Inflammatory macrophage (primary cell): ENCODE measurements at places on chromosomes 6 and 20.

GRCh38 chr6:154520280-154520679 lies 9.8 kb upstream of the CNKSR3 start:
- no peak for DNase-seq

DNA sequence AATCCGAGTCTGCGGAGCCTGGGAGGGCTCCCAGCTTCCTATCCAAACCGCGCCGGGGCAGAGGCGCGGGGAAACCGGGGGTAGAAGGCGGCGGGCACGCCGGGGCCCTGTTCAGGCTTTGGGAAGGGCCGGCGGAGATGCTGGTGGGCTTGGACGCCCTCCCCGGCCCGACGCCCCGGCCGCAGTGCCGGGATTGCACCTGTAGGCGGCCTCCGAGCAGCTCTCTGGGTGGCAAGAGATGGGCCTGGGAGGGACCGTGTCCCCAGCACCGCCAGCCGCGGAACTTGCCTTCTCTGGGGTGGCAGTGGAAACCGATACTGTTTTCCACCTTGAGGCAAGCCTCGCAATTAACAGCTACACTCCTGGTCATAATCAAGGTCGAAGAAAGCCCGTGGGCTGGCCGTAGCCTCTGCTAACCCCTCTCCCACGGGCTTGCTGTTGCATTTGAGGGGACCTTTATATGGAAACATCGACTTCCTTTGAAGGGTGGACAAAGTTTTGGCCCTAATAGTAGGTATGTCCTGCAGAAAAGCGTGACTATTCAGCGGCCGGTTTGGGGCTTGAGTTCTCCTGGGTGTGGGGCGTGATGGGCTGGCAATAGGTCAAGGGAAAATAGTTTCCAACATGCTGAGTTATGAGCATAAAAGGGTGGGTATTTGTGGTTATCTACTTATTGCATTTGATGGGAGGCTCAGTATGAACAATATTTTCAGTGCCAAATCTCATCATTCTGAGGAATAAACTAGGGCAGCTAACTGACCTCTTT lies 1.1 kb upstream of the JAG1 start:
- DNase-seq = peak; percentile 58

GRCh38 chr6:144036064-144036834 lies 28.2 kb upstream of the PLAGL1 start:
- peak; percentile 67 for DNase-seq

- no peak for DNase-seq
These were observed 111.4 kb downstream of the SYNDIG1 start for GRCh38 chr20:24580855-24581254.

- peak; percentile 86 for DNase-seq
These were observed 13.6 kb downstream of the TRAPPC3L start for GRCh38 chr6:116531675-116532570.

DNA sequence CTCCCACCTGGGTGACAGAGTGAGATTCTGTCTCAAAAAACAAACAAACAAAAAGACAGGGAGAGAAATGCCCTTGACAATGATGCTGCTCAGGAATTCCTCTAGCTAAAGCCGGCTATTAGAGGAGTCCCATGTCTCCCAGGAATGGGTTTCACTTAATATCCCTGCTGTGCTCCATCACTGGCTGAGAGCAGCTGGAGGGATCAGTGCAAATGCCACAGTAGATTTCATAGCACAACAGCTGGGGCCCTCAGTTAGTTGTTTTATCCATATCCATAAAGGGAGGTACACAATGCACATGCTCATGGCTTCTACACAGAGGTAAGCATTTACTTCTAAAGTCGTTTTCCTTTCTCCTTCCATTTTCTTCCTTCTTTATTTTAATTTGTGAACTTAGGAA lies 742.0 kb upstream of the POU3F2 start:
- no peak for DNase-seq

DNA sequence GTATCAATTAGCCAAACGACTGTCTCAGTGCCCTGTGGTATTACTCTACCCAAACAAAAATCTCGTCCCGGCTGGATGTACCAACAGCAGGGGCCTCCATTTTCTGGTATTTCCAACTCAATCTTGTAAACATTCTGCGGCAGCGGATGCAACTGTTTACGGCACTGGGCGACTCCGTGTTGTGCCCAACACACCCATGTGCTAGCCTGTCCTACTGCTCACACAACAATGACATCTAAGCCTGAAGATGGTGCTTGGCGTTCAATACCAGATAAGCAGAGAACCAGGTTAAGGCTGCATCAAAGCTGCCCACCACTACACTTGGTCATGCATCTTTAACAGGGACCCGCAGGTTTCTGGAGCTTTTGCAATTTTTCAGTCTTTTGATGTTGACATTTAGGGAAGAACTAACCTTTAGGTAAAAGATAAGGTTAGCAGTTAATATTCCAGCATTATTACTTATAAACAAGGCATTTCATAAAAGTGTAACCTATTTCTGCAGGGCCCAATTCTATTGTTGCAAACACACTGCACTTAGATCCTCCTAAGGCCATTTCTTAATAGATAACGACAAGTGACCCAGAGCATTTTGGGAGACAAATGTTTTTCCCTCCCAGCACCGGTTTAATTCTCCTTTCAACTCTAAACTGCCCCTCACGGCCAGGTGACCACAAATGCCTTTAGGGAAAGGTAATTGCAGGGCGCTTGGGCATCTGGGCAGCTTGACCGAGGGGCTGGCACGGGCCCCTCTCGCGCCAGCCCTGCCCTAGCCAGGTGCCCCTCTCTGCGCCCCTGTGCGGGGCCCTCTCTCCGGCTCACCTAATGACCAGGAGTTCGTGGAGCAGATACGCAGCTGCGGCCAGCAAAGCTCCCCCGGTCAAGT lies 945 bp downstream of the FAXC start:
- no peak for DNase-seq

DNA sequence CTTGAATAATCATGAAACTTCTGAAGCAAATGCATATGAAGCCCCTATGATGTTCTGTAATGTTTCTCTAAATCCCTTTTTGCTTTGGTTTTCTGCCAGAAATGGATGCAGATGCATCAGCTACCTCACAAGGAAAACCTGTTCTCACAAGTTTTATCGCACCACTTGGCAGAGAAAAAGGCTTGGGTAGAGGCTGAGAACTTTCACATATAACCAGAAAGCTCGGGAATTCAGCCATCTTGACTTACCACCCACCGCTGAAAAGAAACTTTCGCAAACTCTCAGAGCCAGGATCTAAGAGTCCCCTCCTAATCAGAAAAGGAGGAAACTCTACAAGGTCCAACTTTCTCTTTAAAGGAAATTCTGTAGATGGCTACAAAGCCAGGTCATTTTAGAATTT lies 36.2 kb upstream of the ADTRP start:
- no peak for DNase-seq

DNA sequence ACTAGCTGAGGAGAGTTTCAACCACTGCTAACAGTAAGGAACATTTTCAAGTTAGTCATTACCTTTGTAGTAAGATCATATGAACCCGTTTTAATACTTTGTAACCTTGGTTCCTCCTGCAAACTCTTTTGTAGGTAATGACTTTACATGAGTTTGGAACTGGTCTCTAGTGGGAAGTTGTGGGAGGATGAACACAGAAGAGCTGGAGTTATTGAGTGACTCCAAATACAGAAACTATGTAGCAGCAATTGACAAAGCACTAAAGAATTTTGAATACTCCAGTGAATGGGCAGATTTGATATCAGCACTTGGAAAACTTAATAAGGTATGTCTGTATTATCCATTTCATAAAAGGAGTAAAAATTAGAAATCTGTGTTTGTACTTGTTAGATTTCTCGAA lies 29.3 kb downstream of the DOP1A start:
- no peak for DNase-seq

- DNase-seq = peak; percentile 49
These were observed 1.8 kb downstream of the CHMP4B start for GRCh38 chr20:33812908-33813462.

DNA sequence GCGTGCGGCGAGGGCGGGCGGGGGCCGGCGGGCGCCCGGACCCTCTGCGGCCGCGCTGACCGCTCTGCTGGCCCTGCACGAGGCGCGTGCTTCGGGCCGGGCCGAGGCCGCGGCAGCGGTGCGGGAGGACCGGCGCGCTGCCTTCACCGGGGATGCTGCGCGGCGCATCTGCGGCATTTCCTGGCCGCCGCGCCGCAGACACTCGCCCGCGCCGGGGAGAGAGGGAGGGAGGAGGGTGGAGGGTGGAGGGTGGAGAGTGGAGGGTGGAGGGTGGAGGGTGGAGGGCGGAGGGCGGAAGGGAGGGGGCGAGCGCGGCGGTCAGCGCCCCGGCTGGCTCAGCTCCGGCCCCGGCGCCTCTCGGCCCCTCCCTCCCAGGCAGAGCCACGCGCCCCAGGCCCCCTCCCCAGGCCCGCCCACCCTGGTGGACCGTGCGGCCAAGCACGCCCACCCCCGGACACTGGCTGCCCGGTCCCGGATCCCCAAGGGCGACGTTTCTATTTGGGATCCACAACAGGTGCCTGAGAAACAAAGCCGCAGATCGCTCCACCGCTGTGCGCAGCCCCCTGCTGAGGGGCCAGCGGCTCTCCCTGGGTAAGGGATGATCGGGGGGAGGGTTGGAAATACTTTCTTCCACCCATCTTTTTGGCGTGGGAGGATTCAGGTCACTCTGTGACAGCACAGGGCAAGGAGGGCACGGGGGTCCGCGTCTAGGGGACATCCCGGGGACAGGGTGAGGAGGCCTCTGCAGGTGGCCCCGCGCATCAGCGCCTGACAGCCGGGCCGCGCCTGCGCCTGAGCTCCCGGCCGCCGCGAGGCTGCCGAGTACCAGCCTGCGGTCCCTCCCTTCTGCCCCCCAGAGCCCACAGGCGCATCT lies 111.2 kb upstream of the BEND6 start:
- DNase-seq = peak; percentile 64

DNA sequence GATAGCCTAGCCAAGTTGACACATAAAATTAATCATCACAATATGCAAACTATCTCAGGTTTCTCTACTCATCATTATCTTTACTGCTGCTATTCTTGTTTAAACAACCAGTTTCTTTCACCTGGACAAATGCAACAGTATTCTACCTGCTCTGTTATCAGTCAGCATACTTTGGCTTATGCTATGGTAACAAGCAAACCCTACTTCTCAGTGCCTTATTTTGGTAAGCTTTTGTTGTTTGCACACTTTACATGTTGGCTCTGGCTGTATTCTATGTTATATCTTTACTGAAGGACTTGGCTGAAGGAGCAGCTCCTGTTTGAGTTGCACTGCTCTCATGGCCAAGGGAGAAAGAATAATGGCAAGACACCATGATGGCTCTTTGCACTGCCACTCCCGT lies 463.1 kb downstream of the EPM2A start:
- DNase-seq = no peak

GRCh38 chr6:118551063-118552053 lies 3.3 kb downstream of the PLN start:
- DNase-seq = peak; percentile 32

GRCh38 chr6:80454661-80455365 lies 348.3 kb downstream of the BCKDHB start:
- DNase-seq = peak; percentile 14

- DNase-seq = no peak
These were observed 248.8 kb upstream of the PRND start for GRCh38 chr20:4472906-4473305.
